ENCODE measurements at places on chromosomes 6 and 20.

DNA sequence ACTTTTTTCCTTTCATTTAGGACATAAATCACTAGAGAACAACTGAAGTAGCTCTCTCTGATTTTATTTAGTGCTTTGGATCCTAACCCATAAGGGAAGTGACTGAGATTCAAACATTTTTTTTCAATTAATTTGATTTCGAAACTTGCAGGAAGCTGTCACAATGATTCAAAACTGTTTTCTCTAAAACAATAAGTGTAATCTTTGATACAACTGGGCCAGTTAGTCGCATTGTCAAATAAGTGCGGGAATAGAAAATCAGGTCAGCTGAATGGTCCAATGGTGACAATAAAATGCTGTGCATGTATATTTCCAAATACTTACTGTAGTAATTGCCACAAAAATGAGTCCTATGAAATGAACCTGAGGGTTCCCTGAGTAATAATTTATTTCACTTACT is 930.8 kb downstream of the TFAP2A start:
- no peak for DNase-seq
- H3K36me3 ChIP-seq: no peaks in the 10 kb centered on the region
- H3K27me3 ChIP-seq: no peaks in the 10 kb centered on the region
- H3K4me3 ChIP-seq: no peak overlapping the region
- peaks cover 5% of the 10 kb centered on the region for H3K4me1 ChIP-seq

DNA sequence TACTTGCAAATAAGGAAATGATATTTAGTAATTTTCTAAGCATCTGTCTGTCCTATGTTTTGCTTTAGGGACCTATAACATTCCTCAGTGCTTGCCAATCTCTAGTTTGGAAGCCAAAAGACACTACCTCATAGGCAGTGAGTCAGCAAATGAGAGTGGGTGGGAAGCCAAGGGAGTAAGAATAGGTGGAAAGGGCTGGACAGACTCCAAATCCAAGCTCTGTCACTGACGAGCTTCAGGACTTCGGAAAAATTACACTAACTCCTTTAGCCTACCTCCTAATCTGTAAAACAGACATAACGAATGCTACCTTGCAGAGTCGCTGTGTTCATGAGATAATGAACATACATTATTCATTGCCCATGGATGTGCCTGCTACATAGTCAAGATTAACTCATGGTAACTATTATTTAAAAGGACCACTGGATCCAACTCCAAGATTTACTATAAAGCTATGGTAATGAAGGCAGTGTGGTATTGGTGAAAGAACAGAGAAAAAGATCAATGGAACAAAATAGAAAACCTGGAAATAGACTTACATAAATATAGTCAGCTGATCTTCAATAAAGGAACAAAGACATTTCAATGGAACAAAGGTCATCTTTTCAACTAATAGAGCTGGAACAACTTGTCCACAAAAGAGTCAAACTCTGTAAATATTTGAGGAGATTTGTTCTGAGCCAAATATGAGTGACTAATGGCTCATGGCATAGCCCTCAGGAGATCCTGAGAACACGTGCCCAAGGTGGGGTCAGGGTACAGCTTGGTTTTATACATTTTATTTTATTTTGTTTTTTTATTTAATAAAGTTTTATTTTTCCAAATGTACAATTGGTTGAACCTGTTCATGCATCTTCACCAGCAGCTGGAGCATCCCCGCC is 64.1 kb downstream of the FAM50B start:
- H3K27ac ChIP-seq: peak overlapping the region; percentile 65
- H3K4me3 ChIP-seq: no peak overlapping the region
- H3K27me3 ChIP-seq: peaks cover 44% of the 10 kb centered on the region
- H3K36me3 ChIP-seq: no peaks in the 10 kb centered on the region

GRCh38 chr6:69887026-69887425 is 20.7 kb downstream of the COL19A1 start:
- no peaks in the 10 kb centered on the region for H3K36me3 ChIP-seq
- H3K4me1 ChIP-seq: no peaks in the 10 kb centered on the region
- H3K27me3 ChIP-seq: no peaks in the 10 kb centered on the region
- DNase-seq: no peak
- no peak overlapping the region for H3K4me3 ChIP-seq
- H3K27ac ChIP-seq: no peak overlapping the region

- DNase-seq: no peak
- H3K4me3 ChIP-seq: no peak overlapping the region
- no peaks in the 10 kb centered on the region for H3K4me1 ChIP-seq
- no peak overlapping the region for H3K27ac ChIP-seq
Observed at GRCh38 chr6:168292826-168293225, 26.8 kb downstream of the DACT2 start.

GRCh38 chr20:24915892-24916291 is 33.2 kb upstream of the CST7 start:
- DNase-seq: no peak
- peaks cover 12% of the 10 kb centered on the region for H3K4me1 ChIP-seq
- H3K27me3 ChIP-seq: no peaks in the 10 kb centered on the region
- H3K4me3 ChIP-seq: no peak overlapping the region

DNA sequence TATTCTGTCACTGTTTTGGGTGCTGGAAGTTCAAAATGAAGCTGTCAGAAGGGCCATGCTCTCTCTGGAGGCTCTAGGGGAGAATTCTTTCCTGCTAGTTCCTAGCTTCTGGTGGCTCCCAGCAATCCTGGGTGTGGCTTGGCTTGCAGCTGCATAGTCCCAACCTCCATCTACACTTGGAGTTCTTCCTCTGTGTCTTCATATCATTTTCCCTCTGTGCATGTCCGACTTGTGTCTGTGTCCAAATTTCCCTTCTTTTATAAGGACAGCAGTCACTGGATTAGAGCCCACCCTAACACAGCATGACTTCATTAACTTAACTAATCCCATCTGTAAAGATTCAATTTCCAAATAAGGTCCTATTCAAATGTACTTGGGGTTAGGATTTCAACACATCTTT is 23.3 kb upstream of the ENPP1 start:
- no peaks in the 10 kb centered on the region for H3K27me3 ChIP-seq
- H3K4me3 ChIP-seq: no peak overlapping the region
- H3K4me1 ChIP-seq: no peaks in the 10 kb centered on the region
- H3K27ac ChIP-seq: no peak overlapping the region
- no peak for DNase-seq

DNA sequence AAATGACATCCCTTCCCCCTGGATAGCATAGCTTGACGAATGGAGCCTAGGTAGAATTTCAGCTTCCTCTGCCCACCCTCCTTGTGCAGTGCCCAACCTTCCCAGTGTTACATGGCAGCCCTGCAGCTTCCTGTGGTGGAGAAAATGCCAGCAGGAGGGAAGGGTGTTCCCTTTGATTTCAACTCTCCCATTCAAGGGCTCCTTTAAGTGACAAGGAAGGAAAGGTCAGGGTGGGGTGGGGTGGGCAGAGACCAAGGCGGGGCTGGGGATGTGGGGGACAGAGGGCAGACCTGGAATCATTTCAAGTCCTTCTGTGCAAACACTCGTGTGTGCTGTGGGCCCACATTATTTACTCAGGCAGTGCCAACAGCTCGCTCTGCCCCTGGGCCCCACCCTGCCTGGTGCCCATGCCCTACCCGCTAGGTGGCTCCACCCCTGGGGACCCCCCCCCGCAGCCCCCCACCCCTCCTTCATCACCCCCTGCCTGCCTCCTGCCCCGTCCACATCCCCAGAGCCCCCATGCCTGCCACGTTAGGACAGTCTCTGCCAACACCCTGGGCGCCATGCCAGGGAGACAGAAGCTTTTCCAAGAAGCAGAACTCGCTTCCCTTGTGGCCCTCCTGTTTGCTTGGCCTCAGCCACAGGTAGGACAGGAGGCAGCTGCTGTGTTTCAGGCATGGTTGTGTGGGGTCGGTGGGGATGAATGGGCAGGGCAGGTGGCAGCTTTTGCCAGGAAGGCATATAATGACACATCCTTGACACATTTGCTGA is 9.4 kb downstream of the SPDEF start:
- no peaks in the 10 kb centered on the region for H3K36me3 ChIP-seq
- H3K4me1 ChIP-seq: peaks cover 17% of the 10 kb centered on the region
- no peak for DNase-seq
- no peak overlapping the region for H3K4me3 ChIP-seq
- H3K27ac ChIP-seq: no peak overlapping the region
- no peaks in the 10 kb centered on the region for H3K27me3 ChIP-seq

DNA sequence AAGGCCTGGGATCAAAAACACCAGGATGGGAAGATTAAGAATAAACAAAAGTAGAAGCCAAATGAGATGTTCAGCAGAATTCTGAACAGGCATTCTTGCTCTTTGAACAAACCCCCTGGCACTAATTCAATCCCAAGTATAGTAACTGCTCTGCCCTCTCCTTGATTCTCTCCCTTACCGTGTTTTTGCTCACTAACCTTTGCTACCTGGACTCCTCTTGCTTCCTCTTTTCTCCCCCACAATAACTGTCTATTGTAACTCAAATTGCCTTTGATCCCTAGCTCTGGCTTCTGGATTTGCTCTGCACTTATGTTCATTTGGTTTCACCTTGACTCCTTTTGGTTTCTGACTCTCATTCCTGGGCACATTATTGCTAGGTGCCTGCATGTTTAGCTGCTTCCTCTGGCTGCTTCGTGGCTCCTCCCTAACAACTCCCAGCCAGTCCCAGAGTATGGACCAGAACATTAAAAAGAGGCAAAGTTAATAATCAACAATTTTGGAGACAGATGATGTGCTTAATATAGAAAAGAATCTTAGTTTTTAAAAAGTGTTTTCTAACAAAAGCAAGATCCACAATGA is 65.4 kb upstream of the PHIP start:
- H3K4me1 ChIP-seq: no peaks in the 10 kb centered on the region
- H3K27ac ChIP-seq: no peak overlapping the region
- DNase-seq: no peak
- no peaks in the 10 kb centered on the region for H3K27me3 ChIP-seq
- H3K4me3 ChIP-seq: no peak overlapping the region

DNA sequence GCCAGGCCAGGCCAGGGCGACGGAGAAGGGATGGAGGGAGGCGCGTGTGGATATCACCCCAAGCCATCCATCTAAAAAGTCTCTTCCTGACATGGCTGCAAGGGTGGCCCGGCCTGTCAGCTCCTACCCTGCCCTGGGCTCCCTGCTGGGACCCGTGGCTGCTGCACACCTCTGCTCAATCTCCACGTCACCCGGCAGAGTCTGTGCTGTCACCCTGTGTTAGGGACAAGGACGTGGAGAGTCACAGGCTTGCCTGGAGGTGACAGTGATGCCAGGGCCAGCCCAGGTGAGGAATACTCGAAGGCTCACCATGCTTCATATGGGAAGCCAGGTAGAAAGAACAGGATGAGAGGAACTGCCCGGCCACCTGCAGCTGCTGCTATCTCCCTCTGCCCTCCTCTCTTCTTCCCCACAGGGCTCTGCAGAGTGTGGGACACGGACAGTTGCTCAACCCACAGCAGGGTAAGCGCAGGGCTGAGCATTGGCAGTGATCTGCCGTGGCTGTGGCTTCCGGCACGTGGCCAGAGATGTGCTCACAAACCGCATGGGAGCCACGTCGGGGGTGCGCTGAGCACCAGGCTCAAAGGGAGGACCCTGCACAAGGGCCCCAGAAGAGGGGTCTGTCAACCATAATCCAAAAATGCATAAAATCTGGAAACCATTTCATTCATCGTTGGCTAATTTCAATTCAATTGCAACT is 214.3 kb downstream of the DLL1 start:
- H3K4me1 ChIP-seq: no peaks in the 10 kb centered on the region
- H3K4me3 ChIP-seq: no peak overlapping the region
- no peak for DNase-seq
- no peak overlapping the region for H3K27ac ChIP-seq
- H3K36me3 ChIP-seq: no peaks in the 10 kb centered on the region
- H3K27me3 ChIP-seq: no peaks in the 10 kb centered on the region

- H3K4me1 ChIP-seq: no peaks in the 10 kb centered on the region
- H3K36me3 ChIP-seq: no peaks in the 10 kb centered on the region
- no peak overlapping the region for H3K27ac ChIP-seq
Observed at GRCh38 chr6:71852948-71853347, 33.4 kb upstream of the RIMS1 start.

GRCh38 chr6:13766201-13766634 is 48.1 kb downstream of the MCUR1 start:
- peaks cover 31% of the 10 kb centered on the region for H3K4me1 ChIP-seq
- H3K4me3 ChIP-seq: no peak overlapping the region
- DNase-seq: no peak
- no peaks in the 10 kb centered on the region for H3K36me3 ChIP-seq
- no peaks in the 10 kb centered on the region for H3K27me3 ChIP-seq

DNA sequence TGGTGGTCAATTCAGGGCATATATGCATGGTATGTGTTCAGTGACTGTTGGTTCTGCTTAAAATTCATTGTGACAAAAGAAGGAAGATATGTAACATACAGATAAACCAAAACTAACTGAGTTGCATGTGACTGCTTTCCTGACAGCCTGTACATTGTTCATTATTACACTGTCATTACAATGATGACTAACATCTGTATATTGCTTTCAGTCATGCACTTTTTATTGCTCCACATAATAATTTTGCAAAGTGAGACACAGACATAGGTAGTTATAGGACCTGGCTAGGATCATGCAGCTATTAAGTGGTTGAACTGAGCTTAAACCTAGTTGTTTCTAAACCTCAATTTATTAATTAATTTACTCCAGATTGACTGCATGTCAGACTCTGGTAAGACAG is 703.2 kb downstream of the HDGFL1 start:
- no peak for DNase-seq
- H3K4me1 ChIP-seq: no peaks in the 10 kb centered on the region
- no peaks in the 10 kb centered on the region for H3K27me3 ChIP-seq
- H3K36me3 ChIP-seq: no peaks in the 10 kb centered on the region
- H3K4me3 ChIP-seq: no peak overlapping the region

- peaks cover 34% of the 10 kb centered on the region for H3K4me1 ChIP-seq
- H3K27ac ChIP-seq: peak overlapping the region; percentile 53
- H3K27me3 ChIP-seq: no peaks in the 10 kb centered on the region
- no peak for DNase-seq
- no peak overlapping the region for H3K4me3 ChIP-seq
Observed at GRCh38 chr20:47257771-47258170, 98.7 kb downstream of the ZMYND8 start.

GRCh38 chr6:140671926-140672325 is 1297.5 kb upstream of the CITED2 start:
- no peak overlapping the region for H3K4me3 ChIP-seq
- H3K27me3 ChIP-seq: no peaks in the 10 kb centered on the region
- no peaks in the 10 kb centered on the region for H3K4me1 ChIP-seq
- H3K27ac ChIP-seq: no peak overlapping the region
- no peak for DNase-seq

GRCh38 chr6:39886871-39887270 is 47.4 kb downstream of the MOCS1 start:
- DNase-seq: no peak
- peaks cover 36% of the 10 kb centered on the region for H3K4me1 ChIP-seq
- no peak overlapping the region for H3K4me3 ChIP-seq
- no peaks in the 10 kb centered on the region for H3K36me3 ChIP-seq
- peak overlapping the region; percentile 75 for H3K27ac ChIP-seq

DNA sequence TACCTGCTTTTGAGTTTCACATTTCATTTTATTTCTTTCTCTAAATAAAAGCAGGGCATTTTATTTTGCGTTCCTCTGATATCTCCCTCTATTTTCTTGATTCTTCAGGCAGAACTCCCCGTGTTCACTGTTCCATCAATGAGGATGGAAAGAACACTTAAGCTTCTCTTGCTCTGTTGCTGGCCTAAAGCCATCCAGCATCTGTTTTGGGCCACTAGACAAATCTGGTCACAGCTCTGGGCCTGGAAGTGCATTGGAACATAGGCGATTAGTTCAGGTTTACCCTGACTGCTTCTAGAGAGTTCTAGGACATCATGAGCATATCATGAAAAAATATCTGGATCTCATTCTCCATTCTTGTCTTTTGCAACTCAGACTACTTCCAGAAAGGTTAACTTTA is 611.2 kb downstream of the UTRN start:
- no peak overlapping the region for H3K27ac ChIP-seq
- no peaks in the 10 kb centered on the region for H3K4me1 ChIP-seq
- no peak overlapping the region for H3K4me3 ChIP-seq
